Immature natural killer cell (primary cell): ENCODE measurements at places on chromosomes 13 and 19. TPM values are rescaled to one million over a fixed set of nuclear protein-coding genes. Genes with fewer than 3 reads are reported as not detected.

- H3K4me3 ChIP-seq = no peak overlapping the region
- H3K27ac ChIP-seq = no peak overlapping the region
- H3K4me1 ChIP-seq = no peaks in the 10 kb centered on the region
- H3K36me3 ChIP-seq = no peaks in the 10 kb centered on the region
- no peak for DNase-seq
Measured at GRCh38 chr13:47004027-47004426, 107.2 kb upstream of the HTR2A start.

Gene DDX39A
- polyA plus RNA-seq = 144 TPM

Gene CLDN10
- polyA plus RNA-seq = not detected

DNA sequence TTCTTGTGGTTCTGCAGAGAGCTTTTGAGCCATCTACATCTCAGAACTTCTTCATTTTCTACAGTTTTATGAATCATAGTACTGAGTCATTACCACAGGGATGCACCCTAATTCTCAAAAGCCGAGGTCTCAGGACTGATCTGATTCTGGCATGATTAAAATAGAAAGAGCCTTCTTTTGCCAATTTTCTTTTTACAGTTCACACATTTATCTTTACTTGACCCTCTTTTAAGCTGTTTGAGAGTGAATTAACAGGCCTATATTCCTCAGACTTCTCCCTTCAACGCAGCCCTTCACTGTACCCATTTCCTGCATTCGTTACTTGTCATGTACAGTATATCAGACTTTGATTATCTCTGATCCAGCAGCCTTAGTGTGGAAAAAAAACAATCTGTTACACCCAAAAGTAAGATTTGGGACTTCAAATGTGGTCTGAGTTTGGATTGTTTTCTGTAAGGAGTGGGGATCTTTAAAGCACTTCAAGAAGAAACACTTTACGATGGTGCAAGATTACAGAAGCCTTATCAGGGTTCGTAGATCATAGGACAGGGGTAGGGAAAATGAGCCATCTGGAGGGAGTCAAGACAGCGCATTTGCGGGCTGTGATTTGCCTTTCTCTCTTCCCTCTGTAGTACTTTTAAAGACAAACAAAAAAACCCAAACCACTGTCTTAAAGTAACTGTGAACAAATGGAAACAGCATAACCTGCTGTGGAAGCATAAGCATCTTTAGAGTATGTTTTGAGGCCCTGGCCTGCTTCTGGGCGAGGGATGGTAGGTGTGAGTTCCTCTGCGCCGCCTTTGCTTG lies 15.3 kb upstream of the GPR183 start:
- H3K27ac ChIP-seq = peak overlapping the region; percentile 73
- H3K27me3 ChIP-seq = peaks cover 2% of the 10 kb centered on the region
- no peak for DNase-seq
- H3K4me1 ChIP-seq = peaks cover 52% of the 10 kb centered on the region

GRCh38 chr19:42421101-42421500 lies 6.1 kb downstream of the LIPE start:
- no peak for DNase-seq
- no peaks in the 10 kb centered on the region for H3K36me3 ChIP-seq
- peak overlapping the region; percentile 28 for H3K27ac ChIP-seq
- H3K4me1 ChIP-seq = peaks cover 34% of the 10 kb centered on the region

DNA sequence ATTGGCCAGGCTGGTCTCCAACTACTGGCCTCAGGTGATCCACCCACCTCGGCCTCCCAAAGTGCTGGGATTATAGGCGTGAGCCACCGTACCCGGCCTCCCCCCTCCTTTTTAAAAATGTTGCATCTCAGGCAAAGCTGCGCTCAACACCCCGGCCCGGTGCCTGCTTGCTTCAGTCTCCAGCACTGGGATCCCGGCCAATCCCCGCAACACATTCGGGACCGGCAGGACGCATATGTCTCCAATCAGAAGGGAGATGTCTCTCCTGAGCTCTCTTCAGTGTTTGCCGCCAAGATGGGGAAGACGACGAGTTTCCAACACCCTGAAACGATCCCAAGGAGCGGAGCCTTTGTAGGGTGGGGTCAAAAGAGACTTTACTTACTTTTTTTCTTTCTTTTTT lies 16.1 kb downstream of the GNG7 start:
- no peaks in the 10 kb centered on the region for H3K4me1 ChIP-seq
- no peak overlapping the region for H3K27ac ChIP-seq
- no peak for DNase-seq
- H3K27me3 ChIP-seq = no peaks in the 10 kb centered on the region

DNA sequence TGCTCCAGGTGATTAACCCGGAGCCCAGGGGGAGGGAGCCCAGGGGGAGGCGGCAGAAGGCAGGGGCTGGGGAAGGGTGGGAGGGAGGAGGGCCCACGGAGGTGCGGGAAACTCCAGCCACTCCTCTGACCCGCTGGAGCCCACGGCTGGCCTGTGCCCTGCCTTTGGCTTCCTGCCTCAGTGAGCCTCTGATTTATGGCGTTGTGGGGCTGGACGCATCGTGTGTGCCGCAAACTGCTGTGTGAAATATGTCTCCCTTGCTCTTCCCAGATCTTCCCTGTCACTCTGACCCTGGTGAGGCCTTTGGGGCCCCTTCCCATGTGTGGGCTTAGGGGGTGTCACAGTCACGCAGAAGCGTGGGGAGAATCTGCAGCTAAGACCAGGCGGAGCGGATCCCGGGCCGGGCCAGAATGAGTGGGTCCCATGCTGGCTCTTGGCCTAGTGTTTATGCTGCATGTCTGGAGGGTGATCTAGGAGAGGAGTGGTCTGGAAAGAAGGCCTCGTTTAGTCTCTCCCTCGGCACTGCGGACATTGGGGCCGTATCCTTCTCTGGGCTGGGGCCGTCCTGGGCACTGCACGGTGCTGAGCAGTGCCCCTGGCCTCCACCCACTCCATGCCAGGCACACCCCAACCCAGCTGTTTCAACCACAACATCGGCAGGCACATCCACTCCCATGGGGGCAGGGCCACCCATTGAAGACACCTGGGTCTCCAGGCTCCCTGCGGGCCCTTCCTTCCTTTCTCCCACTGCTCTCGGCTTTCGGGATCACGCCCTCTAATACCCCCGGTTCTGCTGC lies 123.0 kb downstream of the KDM4B start:
- peaks cover 2% of the 10 kb centered on the region for H3K36me3 ChIP-seq
- H3K4me3 ChIP-seq = no peak overlapping the region
- peaks cover 1% of the 10 kb centered on the region for H3K27me3 ChIP-seq
- DNase-seq = no peak
- no peak overlapping the region for H3K27ac ChIP-seq

Gene POLR2E
- polyA plus RNA-seq = 182 TPM

- H3K27me3 ChIP-seq = no peaks in the 10 kb centered on the region
- H3K4me3 ChIP-seq = no peak overlapping the region
- no peak for DNase-seq
- no peaks in the 10 kb centered on the region for H3K4me1 ChIP-seq
- no peaks in the 10 kb centered on the region for H3K36me3 ChIP-seq
- no peak overlapping the region for H3K27ac ChIP-seq
Measured at GRCh38 chr13:93685900-93686299, 459.3 kb downstream of the GPC6 start.

Gene PCDH9
- polyA plus RNA-seq = 0.56 TPM

GRCh38 chr19:2716722-2717637 lies 4.2 kb downstream of the DIRAS1 start:
- H3K4me1 ChIP-seq = no peaks in the 10 kb centered on the region
- H3K27me3 ChIP-seq = peaks cover 5% of the 10 kb centered on the region
- H3K36me3 ChIP-seq = peaks cover 4% of the 10 kb centered on the region
- H3K4me3 ChIP-seq = no peak overlapping the region
- H3K27ac ChIP-seq = no peak overlapping the region

- H3K4me3 ChIP-seq = no peak overlapping the region
- H3K4me1 ChIP-seq = no peaks in the 10 kb centered on the region
- no peak for DNase-seq
- H3K36me3 ChIP-seq = no peaks in the 10 kb centered on the region
- no peak overlapping the region for H3K27ac ChIP-seq
Measured at GRCh38 chr13:27341616-27342015, 71.0 kb downstream of the RASL11A start.

Gene DIAPH3
- polyA plus RNA-seq = 0.25 TPM

DNA sequence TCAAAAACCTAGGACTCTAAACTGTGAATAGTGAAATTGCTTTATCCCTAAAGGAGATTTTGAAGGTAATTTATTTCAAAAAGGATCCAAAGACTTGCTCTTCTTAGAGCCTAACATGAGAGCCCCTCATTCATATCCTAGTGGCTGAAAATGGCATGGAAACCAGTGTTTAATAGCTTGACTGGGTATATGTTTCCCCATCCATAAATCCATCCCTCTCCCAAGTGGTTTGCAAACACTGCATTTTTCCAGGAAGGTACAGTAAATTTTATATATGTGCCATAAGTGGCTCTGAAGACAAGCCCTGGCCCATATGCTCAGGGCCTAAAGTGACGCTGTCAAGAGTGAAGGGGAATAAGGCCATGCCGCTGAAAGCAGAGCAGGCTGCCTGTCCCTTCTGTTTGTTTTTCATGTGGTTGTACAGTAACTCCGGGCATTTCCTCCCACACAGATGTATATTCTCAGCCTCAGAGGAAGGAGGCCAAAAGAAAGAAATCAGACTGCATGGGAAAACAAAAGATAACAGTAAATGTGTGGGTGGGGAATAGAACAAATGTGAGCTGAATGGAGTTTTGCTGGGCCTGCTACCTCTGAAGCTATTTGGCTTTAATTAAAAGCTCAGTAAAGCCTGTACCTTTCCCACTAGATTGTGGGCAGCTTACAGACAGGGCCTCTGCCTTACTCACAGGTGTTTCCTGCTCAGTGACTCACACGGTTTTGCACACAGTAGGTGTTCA lies 181.9 kb downstream of the PCDH9 start:
- H3K4me1 ChIP-seq = peaks cover 1% of the 10 kb centered on the region
- no peak overlapping the region for H3K27ac ChIP-seq
- no peak for DNase-seq
- H3K4me3 ChIP-seq = no peak overlapping the region
- H3K27me3 ChIP-seq = no peaks in the 10 kb centered on the region
- H3K36me3 ChIP-seq = no peaks in the 10 kb centered on the region

GRCh38 chr19:46107371-46107770 lies 17.1 kb downstream of the IGFL3 start:
- no peaks in the 10 kb centered on the region for H3K36me3 ChIP-seq
- H3K4me3 ChIP-seq = no peak overlapping the region
- H3K4me1 ChIP-seq = no peaks in the 10 kb centered on the region
- no peak overlapping the region for H3K27ac ChIP-seq
- peaks cover 5% of the 10 kb centered on the region for H3K27me3 ChIP-seq
- no peak for DNase-seq

GRCh38 chr13:25674371-25674770 lies 302.6 kb downstream of the ATP8A2 start:
- H3K36me3 ChIP-seq = peaks cover 3% of the 10 kb centered on the region
- no peak overlapping the region for H3K27ac ChIP-seq
- no peak for DNase-seq
- no peak overlapping the region for H3K4me3 ChIP-seq
- H3K4me1 ChIP-seq = no peaks in the 10 kb centered on the region
- peaks cover 13% of the 10 kb centered on the region for H3K27me3 ChIP-seq

- H3K27ac ChIP-seq = no peak overlapping the region
- no peaks in the 10 kb centered on the region for H3K36me3 ChIP-seq
- peaks cover 3% of the 10 kb centered on the region for H3K27me3 ChIP-seq
- no peak overlapping the region for H3K4me3 ChIP-seq
Measured at GRCh38 chr19:3857449-3858003, 11.3 kb downstream of the ZFR2 start.

- peaks cover 13% of the 10 kb centered on the region for H3K4me1 ChIP-seq
- H3K4me3 ChIP-seq = peak overlapping the region; percentile 69
- peak overlapping the region; percentile 33 for H3K27ac ChIP-seq
- H3K36me3 ChIP-seq = no peaks in the 10 kb centered on the region
- peaks cover 9% of the 10 kb centered on the region for H3K27me3 ChIP-seq
Measured at GRCh38 chr19:2425622-2426581, 1.5 kb downstream of the TIMM13 start.

DNA sequence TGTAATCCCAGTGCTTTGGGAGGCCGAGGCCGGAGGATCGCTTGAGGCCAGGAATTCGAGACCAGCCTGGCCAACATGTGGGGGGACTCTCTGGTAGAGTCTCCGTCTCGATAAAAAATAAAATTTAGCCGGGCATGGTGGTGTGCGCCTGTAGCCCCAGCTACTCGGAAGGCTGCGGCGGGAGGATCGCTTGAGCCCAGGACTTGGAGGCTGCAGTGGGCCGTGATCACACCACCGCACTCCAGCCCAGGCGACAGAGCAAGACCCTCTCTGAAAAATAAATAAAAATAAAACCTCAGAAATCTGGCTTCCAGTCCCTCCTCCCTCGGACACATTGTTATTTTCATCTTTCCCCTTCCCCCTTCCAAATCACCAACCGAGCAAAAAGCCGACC lies 332 bp downstream of the IRGQ start:
- H3K4me1 ChIP-seq = peaks cover 50% of the 10 kb centered on the region
- peaks cover 13% of the 10 kb centered on the region for H3K27me3 ChIP-seq
- H3K36me3 ChIP-seq = no peaks in the 10 kb centered on the region
- peak overlapping the region; percentile 97 for H3K4me3 ChIP-seq

Gene NAPSA
- polyA plus RNA-seq = 2.2 TPM

- no peak overlapping the region for H3K27ac ChIP-seq
- no peak for DNase-seq
- no peaks in the 10 kb centered on the region for H3K4me1 ChIP-seq
- H3K4me3 ChIP-seq = no peak overlapping the region
Measured at GRCh38 chr13:93411186-93411680, 184.6 kb downstream of the GPC6 start.

Gene NKPD1
- 0.43 TPM for polyA plus RNA-seq

DNA sequence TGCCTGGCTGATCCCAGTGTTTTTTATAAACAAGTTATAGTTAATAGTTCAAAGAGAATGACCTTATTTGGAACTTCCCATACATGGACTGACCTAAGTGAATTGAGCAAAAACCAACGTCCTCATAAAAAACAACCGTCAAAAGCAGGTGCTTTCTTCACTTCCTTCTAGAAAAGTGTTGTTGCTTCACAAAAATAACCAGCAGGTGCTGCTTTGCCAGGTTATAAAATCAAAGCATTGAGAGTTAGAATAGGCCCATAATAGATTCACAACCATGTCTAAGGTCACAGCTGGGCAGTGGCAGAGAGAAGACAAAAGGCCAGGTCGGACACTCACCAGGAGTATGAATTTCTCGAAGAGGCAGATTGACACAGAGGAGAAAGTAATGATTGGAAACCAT lies 9.5 kb downstream of the RUBCNL start:
- no peak overlapping the region for H3K4me3 ChIP-seq
- no peak overlapping the region for H3K27ac ChIP-seq
- no peaks in the 10 kb centered on the region for H3K4me1 ChIP-seq
- DNase-seq = no peak
- H3K36me3 ChIP-seq = no peaks in the 10 kb centered on the region

DNA sequence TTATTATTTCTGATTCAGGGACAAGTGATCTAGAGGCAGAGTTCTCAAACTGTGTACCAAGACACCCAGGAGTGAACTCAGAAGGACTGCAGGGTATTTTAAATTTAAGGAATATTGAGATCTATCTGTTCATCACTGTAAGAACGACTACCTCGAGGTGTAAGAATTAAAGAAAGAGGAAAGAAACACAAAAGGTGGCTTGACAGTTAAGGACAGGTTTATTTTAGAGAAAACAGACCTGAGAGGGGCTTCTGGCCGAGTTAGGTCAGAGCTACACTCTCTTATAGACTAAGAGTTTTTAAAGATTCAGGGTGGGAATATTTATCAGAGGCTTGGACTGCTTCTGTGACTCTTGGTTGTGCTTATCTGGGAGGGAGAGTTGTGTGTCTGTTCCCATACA lies 12.6 kb upstream of the NLRP5 start:
- H3K27me3 ChIP-seq = peaks cover 12% of the 10 kb centered on the region
- H3K36me3 ChIP-seq = peaks cover 3% of the 10 kb centered on the region
- H3K27ac ChIP-seq = no peak overlapping the region
- H3K4me1 ChIP-seq = no peaks in the 10 kb centered on the region

Gene GRK1
- polyA plus RNA-seq = not detected

GRCh38 chr13:43335764-43336163 lies 312.4 kb downstream of the DNAJC15 start:
- no peaks in the 10 kb centered on the region for H3K4me1 ChIP-seq
- no peaks in the 10 kb centered on the region for H3K36me3 ChIP-seq
- no peak overlapping the region for H3K27ac ChIP-seq
- H3K4me3 ChIP-seq = no peak overlapping the region
- no peak for DNase-seq
